ENCODE measurements at places on chromosomes 1 and 21. TPM values are rescaled to one million over a fixed set of nuclear protein-coding genes. Genes with fewer than 3 reads are reported as not detected.

The PGLYRP4 gene
- polyA plus RNA-seq = 0.33 TPM

The PTGS2 gene
- not detected for polyA plus RNA-seq

The AGO4 gene
- 11.4 TPM for polyA plus RNA-seq

The VASH2 gene
- 2.8 TPM for polyA plus RNA-seq

The LYPD8 gene
- polyA plus RNA-seq = not detected

The AK5 gene
- 0.97 TPM for polyA plus RNA-seq

The MYBPH gene
- polyA plus RNA-seq = 0.86 TPM

The SIK1 gene
- polyA plus RNA-seq = 0.44 TPM
